ENCODE measurements at places on chromosomes 13 and 19.

GRCh38 chr19:8684001-8684902 lies 14.3 kb downstream of the ACTL9 start:
- DNase-seq = no peak

- DNase-seq = no peak
Observed at GRCh38 chr19:33868076-33868735, 71.5 kb downstream of the KCTD15 start.

GRCh38 chr13:30652746-30653386 lies 35.1 kb downstream of the USPL1 start:
- DNase-seq = no peak

GRCh38 chr19:53868091-53868891 lies 608 bp downstream of the MYADM start:
- peak; percentile 33 for DNase-seq

- DNase-seq = no peak
Observed at GRCh38 chr13:109644069-109644750, 142.2 kb downstream of the IRS2 start.

- DNase-seq = no peak
Observed at GRCh38 chr19:13429563-13429962, 76.7 kb downstream of the CACNA1A start.

GRCh38 chr13:84812078-84812477 lies 929.8 kb upstream of the SLITRK1 start:
- DNase-seq = no peak
